ENCODE measurements at places on chromosomes 7 and 10.
A peak's percentile ranks its signal among the peaks of the same experiment; 100 is the strongest.

DNA sequence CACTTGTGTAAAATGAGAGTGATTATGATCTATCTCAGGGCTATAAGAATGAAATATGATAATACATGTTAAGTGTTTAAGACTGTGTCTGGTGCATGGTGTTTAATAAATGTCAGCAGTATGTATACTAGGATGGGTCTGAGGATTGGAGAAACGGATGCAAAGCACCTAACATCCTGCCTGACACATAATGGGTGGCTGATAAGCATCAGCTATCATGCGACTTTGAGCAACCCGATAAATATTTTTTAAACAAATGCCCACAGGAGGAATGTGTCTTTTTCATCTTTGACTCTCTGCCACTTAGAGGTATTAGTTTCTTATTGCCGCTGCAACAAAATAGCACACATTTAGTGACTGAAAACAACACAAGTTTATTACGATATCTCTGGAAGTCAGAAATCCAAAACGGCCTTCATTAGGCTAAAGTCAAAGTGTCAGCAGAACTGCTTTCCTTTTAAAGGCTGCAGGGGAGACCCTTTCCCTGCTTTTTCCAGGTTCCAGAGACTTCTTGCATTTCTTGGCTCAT, 93.2 kb upstream of the ARHGAP21 start:
- no peak for DNase-seq

DNA sequence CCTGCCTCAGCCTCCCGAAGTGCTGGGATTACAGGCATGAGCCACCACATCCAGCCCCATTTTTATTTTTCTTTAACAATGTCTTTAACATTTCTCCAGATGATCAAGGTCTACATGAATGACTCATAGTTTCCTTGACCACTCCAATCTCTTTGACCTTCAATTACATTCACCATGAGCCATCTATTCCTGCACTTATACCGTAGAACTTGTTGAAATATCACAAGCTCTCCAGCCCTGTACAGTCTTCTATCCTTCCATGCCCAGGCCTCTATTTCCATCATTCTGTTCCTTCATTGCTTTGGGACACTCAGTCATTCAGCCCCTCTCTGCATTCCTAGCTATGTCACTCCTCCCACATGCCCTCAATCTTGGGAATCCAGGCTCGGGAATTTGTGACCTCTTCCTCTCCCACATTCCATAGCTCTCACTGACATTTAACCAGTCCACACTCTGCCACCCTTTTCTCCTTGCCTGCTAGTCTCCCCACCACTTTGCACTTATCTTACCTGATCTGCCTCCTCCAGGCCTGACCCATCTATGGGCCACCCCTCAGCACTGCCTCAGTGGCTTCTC, 151.8 kb upstream of the STK17A start:
- no peak for DNase-seq

- no peak for DNase-seq
Measured at GRCh38 chr7:35551321-35552081, 143.4 kb downstream of the HERPUD2 start.

DNA sequence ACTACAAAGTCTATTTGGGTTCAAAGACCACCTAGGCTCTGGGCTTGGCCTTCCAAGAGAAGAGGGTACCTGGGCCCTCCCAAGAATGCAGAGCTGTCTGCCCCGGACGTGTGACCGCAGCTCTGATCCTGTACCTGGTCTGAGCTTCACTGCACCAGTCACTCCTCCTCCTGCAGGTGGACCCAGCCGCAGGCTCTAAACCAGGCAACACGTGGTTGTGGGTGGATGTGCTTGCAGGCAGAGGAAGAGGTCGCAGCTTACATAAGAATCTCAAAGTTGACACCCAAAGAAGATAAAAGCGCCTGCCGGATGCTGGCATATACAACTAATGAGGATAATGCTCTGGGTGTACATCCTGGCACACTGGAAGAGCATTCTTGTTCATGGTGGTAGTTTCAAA, 9.4 kb upstream of the PFKP start:
- DNase-seq = no peak

DNA sequence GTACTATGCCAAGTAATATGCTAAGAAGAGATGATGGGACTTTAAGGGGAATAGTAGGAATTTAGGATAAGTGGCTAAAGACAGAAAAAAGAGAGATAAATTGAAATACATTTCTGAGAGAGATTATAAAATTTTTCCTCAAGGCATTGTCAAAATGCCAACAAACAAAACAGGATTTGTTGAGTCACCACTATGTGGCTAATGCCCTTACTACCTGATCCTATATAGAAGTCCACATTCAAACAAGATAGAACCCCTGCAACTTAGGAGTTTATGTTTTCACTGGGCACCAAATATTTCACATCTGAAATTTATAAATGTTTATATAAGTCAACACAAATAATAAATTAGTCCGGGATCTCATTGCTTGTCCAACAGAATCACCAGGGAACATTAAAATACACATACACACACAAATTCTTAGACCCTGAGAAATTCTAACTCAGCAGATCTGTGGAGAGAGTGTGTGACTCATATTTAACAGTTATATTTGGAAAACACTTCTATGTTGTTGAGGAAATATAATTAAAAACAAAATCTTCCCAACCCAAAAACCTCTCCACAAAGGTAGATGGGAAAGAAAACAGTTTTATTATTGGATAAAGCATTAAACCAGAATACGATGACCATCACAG, 154.3 kb downstream of the PPP1R3A start:
- no peak for DNase-seq

DNA sequence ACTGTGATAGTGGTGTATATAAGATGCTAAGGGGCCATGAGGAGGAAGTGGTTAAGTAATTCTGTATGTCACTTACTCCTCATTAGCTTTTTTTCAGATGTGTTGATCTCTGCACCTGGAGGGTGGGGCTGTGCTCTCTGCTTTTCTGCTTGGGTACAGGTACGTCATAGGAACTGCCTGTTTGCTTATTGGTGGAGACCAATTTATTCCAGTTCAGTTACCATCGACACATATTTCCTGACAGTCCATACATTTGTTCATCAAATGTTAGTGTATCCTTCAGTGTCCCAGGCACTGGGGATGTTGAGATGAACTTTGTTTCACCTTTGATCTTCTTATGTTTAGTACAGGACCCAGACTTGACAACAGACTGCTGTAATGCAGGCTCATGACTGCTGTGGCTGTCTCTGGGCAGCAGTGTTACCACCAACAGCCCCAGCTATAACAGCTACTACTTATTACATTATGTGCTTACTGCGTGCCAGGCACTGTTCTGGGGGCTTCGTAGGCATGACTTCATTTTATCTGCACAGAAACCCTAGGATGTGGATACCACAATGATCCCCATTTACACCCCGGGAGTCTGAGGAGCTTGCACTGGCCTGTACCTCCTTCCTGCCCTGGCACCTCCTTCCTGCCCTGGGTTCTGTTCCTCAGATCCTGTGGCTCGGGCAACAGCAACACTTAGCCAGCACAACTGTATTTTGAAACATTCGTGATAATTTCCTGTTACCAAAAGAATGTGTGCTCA, 87.4 kb downstream of the BUB3 start:
- no peak for DNase-seq

- peak; percentile 14 for DNase-seq
Measured at GRCh38 chr10:70578371-70578947, 24.1 kb downstream of the PRF1 start.

DNA sequence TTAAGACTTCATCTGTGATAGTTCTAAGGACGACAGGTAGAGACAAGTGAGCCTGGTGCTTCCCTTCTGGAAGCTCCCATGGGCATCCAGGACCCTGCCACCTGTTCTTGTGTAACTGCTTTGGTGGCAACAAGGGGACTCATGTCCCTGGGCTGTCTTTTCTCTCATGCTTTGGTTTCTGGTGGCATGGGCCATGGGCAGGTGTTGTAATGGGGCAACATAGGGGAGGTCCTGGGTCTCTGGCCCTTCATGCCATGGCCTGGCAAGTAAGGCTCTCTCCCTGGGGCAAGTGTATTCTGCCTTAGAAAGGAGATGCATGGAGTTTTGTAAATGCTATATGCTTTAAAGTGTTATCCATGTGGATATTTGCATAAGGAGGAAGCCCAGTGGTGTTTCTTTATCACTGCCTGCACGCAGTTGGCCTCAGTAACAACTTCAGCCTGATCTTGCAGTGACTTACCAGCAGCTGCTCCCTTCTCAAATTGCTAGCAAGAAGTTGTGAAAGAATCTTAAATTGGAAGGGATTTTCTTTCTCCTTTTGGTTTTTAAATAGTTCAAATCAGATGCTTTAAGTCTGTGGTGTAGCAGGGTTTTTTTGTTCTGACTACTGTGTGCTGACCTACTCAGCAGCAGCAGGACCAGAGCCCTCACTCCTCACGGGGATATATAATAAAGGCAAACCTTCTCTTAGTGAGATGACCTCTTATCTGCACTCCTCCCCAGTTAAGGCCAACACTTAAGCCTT, 39.9 kb downstream of the OGDH start:
- no peak for DNase-seq

DNA sequence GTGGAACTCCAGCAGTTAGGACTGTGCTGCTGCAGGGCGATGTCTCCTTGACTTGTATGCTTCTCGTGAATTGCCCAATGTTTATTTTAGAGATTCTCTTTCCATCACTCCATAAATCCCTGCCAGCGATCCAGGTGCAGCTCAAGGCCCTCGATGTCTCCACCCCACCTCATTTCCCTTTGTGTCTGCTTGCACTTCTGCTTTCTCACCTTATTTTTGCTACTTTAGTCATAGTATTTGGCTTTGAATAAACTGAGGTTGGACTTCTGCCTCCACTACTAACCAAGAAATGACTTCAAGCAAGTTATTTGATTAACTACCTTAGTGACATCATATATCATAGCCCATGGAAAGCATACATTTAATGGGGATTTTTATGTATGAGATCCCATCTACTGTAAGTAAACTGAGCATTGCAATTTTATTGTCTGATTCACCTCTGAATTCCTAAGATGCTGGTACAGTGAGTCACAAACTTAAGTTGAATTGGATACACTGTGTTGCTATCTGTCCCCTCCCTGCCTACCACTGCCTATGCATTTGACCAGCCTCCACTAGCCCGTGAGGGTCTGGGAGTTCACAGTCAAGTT, 255.8 kb downstream of the ABCA13 start:
- no peak for DNase-seq

GRCh38 chr7:82676777-82677463, 233.3 kb upstream of the CACNA2D1 start:
- no peak for DNase-seq
